ENCODE measurements at places on chromosomes 12 and 14.

DNA sequence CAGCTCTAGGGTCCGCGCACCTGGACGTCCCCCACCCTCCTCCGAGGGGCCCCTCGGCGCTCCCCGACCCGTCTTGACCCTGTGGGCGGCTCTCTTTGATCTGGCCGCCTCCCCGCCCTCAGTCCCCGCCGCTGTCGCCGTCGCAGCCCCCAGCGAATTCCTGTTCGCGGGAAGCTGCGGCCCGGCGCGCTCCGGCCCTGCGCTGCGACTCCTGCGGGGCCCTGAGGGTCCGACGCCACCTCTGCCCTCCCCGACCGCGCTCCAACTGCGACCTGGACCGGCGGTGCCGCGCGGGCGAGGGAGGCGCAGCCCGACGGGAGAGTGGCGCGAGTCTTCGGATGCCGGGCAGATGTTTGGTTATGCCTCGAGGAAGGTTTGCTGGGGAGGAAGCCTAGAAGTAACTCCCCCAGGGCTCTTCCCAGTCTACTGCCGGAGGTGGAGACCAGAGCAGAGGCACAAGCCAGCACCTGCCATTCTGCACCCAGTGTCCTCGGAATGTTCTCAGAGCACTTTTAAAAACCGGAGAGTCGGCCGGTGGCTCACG is 440 bp upstream of the ISM2 start:
- peak; percentile 52 for DNase-seq

DNA sequence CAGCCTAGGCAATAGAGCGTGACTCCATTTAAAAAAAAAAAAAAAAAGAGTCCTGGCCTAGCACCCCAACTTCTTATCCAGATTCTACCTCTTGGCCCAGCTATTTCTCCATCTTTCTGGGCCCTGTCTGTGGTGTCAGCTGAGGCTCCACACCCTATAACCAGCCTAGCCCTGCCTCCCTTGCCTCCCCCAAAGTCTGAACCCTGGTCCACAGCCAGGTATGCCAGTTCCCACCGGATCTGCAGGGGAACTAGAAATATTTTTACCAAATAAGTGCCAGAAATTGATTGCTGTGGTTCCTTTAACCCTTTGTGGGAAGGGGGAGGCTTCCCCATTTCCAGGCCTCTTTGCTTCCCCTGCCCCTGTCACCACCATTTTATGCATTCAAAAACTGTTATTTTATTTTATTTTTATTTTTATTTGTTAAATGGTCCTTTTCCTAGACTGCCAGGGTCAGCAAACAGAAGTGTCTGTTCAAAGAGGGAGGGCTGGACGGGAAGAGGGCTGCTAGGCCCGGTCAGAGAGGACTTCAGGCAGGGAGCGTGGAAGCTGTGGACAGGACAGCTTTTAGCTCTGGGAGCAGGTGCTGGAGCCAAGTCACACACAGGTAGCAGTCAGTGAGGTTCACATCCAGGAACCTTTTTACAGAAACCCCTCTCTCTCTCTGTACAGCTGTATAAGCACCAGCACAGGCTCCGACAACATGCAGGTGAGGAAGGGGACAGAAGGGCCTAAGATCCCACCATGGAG is 23.2 kb downstream of the TTC9 start:
- no peak for DNase-seq

- DNase-seq: peak; percentile 23
Measured at GRCh38 chr12:96445691-96446583, 43.4 kb upstream of the CFAP54 start.

DNA sequence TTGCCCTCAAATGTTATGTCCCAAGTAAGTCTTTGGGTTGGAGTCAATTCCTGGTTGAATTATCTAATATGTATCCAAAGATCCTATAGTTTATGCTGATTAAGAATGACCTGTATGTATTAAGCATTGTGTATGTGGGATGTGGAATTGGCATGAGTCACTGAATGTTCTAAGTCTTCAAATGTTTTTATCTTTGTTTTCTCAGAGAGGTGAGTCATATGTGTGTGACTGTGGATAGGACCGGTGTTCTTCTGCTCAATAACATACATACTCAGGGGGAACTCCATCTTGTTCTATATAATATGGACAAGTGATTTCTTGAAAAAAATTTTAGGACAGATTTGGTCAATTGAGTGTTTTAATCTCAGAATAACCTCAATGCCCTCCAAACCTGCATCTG is 57.9 kb downstream of the NAV3 start:
- DNase-seq: no peak

DNA sequence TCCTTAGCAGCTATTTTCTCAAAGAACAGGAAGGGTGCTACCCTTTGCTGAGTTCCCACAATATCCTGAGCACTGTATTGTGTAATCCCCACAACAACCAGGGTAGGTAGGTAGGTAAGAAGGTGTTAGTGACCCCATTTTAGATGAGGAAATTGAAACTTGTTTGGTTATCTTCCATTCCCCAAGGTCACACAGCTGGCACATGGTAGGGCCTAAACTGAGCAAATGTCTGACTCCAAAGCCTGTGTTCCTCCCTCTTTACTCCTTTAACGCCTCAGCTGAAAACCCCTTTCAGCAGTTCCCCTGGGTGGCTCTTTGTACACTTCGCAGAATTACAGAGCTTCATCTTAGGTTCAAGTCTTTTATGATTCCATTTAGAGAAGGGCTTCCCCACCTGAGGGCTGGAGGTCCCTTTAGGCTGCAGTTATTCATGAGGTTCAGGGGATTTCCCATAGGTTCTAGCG is 26.5 kb upstream of the RIC8B start:
- no peak for DNase-seq

- DNase-seq: peak; percentile 83
Measured at GRCh38 chr12:57476162-57476992, 3.3 kb downstream of the ARHGAP9 start.

DNA sequence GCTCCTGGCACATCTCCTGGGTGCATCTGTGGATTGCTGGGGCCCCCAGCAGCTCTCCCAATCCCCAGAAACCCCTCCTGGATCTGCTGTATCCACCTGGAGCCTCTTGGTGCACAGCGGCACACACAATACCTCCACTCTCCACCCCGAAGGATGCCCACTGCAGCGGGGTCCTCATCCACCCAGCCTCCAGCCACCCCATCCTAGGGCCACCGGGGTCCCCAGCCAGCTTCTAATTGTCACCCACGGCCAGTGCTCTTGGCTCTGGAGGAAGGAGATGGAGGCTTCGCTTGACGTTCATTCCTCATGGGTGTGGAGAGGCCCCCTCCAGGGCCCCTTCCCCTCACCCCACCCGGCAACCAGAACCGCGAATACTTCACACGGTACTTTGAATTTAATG is 31.6 kb upstream of the TMEM179 start:
- DNase-seq: no peak
